ENCODE measurements at places on chromosomes 1 and 21. TPM values are rescaled to one million over a fixed set of nuclear protein-coding genes. Genes with fewer than 3 reads are reported as not detected.

Gene PAQR6
- total RNA-seq, result 7.6 TPM

Gene PTPN7
- total RNA-seq, result 39.2 TPM

Gene PEX10
- total RNA-seq, result 21.4 TPM

Gene ADORA3
- not detected for total RNA-seq

Gene LRRC39
- total RNA-seq, result 3.5 TPM

Gene FAM131C
- total RNA-seq, result not detected

Gene ADAMTSL4
- not detected for total RNA-seq

Gene SMIM1
- 0.87 TPM for total RNA-seq

Gene FNDC5
- total RNA-seq, result not detected

Gene VWA1
- not detected for total RNA-seq

Gene C1orf141
- not detected for total RNA-seq

Gene FCRL3
- 24.7 TPM for total RNA-seq

Gene GPR37L1
- not detected for total RNA-seq

Gene TNFRSF1B
- total RNA-seq, result not detected

Gene PALMD
- total RNA-seq, result not detected

Gene ANGPTL3
- not detected for total RNA-seq

Gene ZNF648
- not detected for total RNA-seq

Gene ARTN
- 1.0 TPM for total RNA-seq

Gene COL16A1
- not detected for total RNA-seq

Gene PLA2G2E
- not detected for total RNA-seq

Gene GBP7
- not detected for total RNA-seq

Gene WDR64
- not detected for total RNA-seq

Gene PIGR
- total RNA-seq, result not detected

Gene FCRL5
- total RNA-seq, result 0.93 TPM

Gene PPIAL4G
- not detected for total RNA-seq

Gene KRTAP20-3
- not detected for total RNA-seq

Gene LCA5L
- not detected for total RNA-seq

Gene PEAR1
- total RNA-seq, result not detected

Gene AGBL4
- total RNA-seq, result not detected

Gene LCE1E
- not detected for total RNA-seq

Gene DISP3
- total RNA-seq, result 0.04 TPM

Gene DCDC2B
- total RNA-seq, result not detected

Gene CCDC30
- 2.1 TPM for total RNA-seq

Gene APH1A
- total RNA-seq, result 130 TPM

Gene APCS
- not detected for total RNA-seq

Gene GLIS1
- not detected for total RNA-seq

Gene AMY1A
- not detected for total RNA-seq

Gene HSPA6
- total RNA-seq, result 31.9 TPM

Gene IGFN1
- not detected for total RNA-seq

Gene PDZK1IP1
- total RNA-seq, result not detected

Gene ERG
- not detected for total RNA-seq
